ENCODE measurements at places on chromosomes 1 and 21.

DNA sequence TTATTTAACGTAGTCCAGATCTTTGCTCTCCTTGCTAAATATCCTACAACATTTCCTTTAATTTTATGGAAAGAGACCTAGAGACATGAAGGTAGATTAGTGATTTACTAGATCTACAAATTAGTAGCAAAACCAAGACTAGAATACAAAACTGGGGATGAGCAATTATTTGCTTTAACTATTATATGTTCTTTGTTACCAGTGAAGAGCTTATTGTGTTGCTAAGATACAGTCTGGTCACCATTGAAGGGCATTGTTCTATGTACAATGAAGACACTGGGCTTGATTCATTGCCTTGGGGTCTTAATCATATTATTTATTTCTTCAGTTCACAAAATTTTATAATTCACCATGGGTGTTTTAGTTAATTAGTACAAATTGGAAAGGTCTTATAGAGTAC lies 88.3 kb downstream of the S1PR1 start:
- no peak for DNase-seq

- DNase-seq = no peak
Measured at GRCh38 chr1:206828061-206828460, 37.4 kb upstream of the IL20 start.

DNA sequence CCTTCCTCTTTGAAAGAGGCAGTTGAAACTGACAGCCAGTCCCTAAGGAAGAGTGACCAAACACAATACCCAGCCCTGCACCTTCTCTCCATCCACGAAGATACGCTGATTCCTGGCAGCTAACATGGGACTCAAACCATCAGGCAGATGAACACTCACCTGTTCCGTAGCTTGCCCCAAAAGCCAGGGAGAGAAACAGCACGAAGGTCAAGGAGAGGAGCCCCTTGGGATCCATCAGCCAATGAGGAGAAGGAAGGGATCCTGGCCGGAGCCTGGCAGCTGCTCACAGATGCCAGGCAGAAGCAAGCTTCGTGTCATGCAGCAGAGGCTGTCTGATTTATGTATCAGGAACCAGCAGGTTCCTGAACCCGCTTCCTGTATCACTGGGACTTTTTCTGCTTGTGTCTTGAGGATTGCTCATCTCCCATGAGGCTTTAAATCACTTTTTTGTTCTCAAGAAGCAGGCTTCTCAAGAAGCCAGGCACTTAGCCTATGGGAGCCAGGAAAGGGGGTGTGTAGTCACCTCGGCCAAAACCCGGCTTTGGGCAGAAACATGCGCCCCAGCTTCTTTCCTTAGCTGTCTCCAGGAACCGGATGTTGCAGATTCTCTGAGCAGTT lies at the start of gene SLAMF1:
Gene SLAMF1, minus strand, starts transcription at position 334 of the 618 bp plus-strand sequence. Its CDS starts 99 bp downstream, at position 235.
- no peak for DNase-seq

DNA sequence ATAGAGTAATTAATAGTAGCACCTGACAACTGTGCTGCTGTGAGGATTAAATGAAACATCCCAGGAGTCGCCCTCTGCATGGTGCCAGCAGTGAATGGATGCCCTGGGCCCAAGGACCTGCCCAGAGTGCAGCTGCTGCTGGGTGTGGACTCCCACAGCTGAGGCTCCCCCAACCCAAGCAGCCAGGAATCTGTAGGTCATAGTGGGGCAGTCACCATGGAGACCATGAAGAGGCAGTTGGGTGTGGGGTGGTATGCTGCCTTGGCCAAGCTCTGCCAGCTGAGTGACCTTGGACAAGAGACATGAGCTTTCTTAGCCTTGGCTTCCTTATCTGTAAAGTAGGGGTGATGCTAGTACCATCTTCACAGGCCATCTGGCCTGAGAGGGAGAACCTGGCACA lies 9.4 kb downstream of the OLIG2 start:
- DNase-seq = no peak

DNA sequence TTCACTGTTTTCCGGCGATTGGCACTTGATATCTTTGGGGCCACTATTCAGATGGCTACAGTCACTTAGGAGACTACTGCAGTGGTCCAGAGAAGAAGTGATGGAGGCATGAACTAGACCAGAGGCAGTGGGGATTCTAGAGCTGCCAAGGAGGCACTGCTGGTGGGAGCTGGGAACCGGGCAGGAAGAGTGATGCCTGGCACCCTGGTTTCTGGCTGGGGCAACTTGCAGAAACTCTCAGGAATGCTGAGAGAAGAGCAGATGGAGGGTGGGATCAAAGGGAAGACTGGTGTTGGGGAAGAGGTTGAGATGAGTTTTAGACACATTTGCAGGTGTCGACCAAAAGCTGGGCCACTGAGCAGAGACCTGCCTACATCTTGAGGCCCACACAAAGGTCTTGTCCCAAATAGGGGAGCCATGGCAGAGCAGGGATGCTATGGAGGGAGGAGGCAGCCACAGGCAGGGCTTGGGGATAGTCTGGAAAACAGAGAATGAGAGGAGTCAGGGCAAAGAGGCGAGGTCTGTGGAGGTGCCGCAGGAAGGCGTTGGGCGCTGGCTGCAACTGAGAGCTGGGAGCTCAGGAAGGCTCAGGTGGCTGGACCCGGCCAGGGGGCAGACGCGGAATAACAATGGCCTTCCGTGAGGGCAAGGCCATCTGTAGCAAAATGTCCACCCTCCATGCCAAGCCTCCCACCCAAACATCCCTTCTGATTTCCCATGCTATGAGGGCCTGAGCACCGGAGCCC lies 118.9 kb downstream of the TOMM20 start:
- DNase-seq = no peak

DNA sequence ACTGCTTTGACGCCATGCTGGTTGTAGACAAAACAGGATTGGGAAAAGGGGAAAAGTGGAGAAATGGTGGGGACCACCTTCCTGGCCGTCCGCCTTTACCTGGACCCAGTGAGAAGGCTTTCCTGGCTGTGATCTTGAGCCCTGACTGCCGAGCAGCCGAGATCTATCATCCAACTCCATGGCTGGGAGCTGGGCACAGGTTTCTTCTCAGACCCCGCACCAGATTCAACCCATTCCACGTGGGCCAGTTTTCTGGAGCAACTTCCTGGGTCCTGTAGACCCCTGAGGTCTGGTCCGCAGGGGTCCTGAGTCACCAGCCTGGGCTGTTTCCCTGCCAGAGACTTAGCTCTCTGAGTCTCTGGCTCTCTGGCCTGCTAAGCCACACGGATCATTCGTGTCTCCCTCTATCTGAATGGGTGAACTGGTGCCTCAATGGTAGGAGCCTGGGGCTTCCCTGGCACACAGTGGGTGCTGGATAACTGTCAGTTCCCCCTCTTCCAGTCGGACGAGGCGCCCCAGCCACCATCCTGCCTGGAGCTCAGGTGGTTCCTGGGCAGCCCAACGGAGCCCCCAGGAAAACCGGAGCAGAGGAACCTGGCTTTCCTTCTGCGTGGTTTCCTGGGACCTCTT lies 4.5 kb upstream of the NPHP4 start:
- DNase-seq = peak; percentile 31

GRCh38 chr1:77467741-77468140 lies 185.9 kb downstream of the AK5 start:
- DNase-seq = no peak

- DNase-seq = no peak
Measured at GRCh38 chr1:152495066-152495675, 15.4 kb upstream of the LCE5A start.

- no peak for DNase-seq
Measured at GRCh38 chr1:89936694-89937093, 58.2 kb upstream of the ZNF326 start.

GRCh38 chr21:46621457-46622182 lies 13.9 kb upstream of the PRMT2 start:
- DNase-seq = no peak

DNA sequence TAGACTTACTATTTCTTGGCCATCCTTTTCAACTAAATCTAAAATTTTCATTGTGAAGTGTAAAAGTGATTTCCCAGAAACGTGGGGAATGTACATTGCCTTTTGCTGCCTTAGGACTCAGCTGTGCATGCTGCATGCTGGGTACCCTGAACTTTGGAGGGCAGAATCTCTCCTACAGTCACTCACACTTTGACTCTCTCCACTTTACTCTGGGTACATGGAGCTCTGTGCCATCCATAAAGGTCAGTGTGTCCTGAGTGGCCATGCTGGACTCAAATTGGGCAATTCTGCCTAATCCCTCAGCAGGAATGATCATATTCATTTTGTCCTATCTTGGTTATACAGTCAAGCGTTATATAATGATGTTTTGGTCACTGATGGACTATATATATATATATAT lies 105.6 kb downstream of the NR5A2 start:
- DNase-seq = no peak

- DNase-seq = no peak
Measured at GRCh38 chr21:28794371-28794851, 198.3 kb downstream of the LTN1 start.

DNA sequence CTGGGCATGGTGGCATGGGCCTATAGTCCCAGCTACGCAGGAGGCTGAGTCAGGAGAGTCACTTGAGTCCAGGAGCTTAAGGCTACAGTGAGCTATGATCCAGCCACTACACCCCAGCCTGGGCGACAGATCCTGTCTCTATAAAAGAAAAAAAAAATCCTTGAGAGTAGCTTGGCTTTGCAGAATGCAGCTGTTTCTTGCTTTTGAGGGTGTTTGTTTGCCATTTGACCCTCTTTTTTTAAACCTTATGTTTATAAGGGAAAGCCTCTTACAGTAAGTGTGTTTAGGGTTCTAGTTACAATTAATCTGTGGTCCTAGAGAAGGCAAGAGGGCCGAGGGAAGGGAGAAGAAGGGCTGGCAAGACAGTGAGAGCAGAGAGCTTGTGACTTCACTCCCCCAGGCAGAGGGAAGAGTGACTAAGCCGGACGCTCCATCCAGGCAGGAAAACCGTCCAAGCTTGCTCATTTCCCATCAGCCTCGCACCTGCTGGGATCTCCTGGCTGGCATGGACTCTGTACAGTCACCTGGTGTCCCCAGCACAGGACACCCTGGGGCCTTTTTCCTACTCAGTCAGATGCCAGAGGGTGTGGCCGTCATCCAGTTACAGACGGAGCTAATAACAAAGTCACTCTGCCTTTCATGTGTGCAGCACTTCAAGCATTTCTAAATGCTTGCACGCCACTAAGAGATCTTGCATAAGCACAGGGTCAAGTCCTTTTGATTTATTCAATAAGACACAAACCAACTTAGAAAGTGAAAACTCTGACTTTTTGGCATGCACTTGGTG lies 55.5 kb upstream of the PSEN2 start:
- no peak for DNase-seq

- peak; percentile 81 for DNase-seq
Measured at GRCh38 chr1:1290238-1290731, 10.0 kb downstream of the SCNN1D start.

DNA sequence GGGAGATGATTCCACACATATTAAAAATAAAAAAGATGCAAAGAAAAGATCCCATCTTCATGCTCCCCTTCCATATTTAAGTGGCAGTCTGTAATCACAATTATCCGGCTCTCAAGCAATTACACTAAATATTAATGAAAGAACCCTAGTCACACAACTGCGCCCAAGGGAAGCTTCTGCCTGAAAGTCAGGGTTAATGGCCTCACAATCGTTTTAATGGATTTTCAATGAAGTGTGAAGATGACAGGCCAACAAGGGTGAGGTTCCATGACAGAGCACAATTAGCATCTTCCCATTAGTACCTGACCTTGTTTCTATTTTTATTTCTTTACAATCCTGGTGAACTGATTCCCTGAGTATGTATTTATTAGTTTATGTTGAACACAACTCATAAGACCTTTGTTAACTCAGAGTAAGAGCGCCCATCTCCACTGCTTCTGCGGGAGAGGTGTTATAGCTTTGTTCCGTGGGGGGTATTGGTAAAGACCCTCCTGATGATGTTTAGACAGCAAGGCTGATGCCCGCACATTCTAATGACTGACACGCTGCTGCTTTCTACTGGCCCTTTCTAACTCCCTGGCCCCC lies 80.9 kb downstream of the IER5 start:
- DNase-seq = no peak

- peak; percentile 65 for DNase-seq
Measured at GRCh38 chr1:226738421-226738994, 574 bp downstream of the ITPKB start.

DNA sequence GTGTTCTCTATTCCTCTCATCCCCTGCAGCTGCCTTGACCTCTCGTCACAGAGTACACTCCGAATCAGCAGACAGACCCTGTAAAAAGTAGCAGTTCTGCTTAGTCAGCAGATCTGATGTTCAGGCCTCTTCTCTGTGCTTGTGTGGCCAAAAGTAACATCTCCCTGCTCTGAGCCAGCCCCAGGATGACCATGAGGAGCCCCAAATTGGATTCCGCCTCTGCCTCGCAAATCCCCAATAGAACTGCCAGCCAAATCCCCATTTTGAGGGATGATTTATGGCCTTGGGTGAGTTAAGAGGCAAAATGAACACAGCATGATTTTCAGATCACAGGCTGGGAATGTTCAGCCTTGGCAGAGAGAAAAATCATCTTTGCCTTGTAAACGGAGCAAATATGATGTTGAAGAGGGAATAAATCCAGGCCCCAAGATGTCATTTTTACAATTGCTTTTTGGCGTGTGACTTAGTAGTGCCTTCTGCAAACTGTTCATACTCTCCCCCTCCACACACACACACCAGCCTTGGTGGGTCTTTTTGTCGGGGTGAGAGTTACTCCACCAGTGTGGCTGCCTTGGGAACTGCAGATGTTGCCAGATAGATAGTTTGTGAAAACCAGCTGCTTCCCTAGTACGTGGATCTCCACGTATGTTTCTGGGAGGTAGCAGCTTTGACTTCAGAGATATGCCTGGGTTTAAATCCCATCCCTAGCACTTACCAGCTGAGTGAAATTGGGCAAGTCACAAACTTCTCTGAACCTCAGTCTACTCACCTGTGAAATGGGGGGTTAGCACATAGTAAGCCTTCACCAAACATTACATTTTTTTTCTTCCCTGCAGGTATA lies 77.8 kb downstream of the MAN1C1 start:
- no peak for DNase-seq

DNA sequence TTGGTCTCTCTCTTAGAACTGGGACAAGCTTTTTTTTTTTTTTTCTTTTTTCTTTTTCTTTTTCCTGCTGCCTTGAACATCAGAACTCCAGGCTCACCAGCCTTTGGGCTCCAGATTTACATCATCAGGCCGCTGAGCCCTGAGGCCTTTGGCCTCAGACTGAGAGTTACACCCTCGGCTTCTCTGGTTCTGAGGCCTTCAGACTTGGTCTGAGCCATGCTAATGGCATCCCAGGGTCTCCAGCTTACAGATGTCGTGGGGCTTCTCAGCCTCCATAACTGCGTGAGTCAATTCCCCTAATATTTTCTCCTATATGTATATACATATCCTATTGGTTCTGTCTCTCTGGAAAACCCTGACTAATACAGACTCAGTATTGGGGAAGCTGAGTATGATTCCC lies 36.5 kb upstream of the RC3H1 start:
- DNase-seq = no peak

GRCh38 chr21:15445327-15445726 lies 284.5 kb upstream of the USP25 start:
- no peak for DNase-seq

- DNase-seq = peak; percentile 48
Measured at GRCh38 chr1:54571803-54572541, 23.9 kb downstream of the ACOT11 start.

DNA sequence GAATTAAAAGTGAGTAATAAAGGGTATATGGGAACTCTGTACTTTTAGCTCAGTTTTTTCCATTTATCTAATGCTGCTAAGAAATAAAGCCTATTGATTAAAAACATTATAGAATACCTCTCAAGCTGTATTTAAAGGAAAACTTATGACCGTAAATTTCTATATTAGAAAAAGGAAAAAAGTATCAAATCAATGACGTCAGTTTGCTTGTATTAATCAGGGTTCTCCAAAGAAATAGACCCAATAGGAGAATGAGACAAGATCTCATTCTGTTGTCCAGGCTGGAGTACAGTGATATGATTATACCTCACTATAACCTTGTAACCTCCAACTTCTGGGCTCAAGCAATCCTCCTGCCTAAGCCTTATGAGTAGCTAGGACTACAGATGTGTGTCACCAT lies 15.4 kb upstream of the LRIF1 start:
- no peak for DNase-seq

Measured in right lobe of liver (tissue), 6 donors.